Renal cortical epithelial cell (primary cell): ENCODE measurements at places on chromosomes 2 and 18. TPM values are rescaled to one million over a fixed set of nuclear protein-coding genes. Genes with fewer than 3 reads are reported as not detected.

Gene MEP1B
- not detected in 2 replicates for total RNA-seq

Gene ELMOD3
- total RNA-seq: 17.5 and 18.6 TPM in 2 replicates

Gene DAW1
- total RNA-seq: 1.5 and 14.1 TPM in 2 replicates

Gene G6PC2
- not detected in 2 replicates for total RNA-seq

DNA sequence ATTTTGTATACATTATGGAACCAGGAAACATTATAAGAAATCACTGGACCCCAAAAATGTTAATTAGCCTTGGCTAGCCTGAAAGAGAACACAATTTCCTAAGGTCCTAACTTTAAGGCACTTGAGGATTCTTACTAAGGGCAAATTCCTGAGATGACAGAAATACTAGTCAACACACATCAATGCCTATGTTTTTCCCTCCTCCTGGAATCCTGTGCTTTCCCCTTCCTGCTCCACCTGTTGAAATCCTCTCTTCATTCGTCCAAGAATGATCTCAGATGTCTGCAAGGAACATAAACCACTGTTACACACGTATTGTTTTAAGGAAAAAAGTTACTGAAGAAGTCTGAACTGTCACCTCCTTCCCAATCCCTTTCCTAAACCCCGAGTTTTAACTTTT is 21.2 kb upstream of the DARS1 start:
- DNase-seq: peak; percentile 93

DNA sequence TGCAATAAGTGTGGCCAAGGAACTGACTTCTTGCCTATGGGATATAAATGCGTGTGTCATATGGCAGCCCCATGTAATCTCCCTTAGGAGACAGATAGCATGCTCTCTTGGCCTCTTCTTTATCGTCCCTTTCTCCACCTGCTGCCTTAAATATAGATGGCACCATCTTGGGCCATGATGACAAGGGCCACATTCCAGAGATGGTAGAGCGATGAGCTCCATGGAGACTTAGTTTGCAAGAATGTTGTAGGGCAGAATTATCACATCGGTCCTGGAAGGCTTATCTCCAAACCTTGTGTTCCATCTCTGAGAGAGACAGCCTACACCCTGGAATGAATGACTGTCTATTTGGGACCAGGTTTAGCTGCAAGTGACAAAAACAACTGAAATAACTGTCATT is 536.7 kb downstream of the TNS1 start:
- no peak for DNase-seq

DNA sequence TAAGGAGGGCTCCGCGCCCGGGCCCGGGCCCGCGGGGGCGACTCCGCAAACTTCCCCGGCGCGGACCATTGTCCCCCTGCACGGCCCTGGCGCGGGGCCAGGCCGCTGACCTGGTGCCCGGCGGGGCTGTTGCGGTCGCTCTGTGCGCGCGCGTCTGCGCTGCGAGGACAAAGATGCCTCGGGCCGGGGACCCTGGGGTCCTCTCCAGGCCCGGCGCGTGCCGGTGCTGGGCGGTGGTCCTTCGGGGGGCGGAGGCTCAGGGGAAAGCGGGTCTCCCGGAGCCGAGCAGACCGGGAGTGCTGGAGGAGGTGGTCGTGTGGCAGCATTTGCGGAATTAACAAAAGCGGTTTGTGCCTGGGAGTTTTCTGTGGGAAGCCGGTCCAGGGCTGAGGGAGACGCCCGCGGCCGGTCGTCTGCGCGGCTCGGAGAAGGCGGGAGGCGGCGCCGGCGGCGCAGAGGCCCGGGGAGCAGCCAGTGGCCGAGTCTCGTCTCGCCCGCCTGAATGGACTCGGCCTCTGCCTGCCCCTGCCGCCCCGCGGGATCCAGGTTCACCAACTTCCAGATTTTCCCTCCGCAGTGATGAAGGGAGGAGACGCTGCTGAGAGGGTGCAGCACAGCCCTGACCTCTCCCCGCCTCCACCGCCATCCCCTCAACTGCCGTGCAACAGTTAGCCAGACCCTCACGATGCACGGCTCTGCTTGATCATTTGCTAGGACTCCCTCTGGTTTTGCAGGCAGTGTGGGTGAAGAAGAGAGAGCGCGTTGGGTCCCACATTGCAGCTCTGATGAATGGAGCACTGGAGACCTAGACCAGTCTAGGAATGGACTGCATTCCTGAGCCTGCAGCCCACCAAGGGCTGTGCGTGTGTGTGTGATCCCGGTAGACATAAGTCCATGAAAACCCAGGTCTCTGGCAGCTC is 705 bp downstream of the EFR3B start:
- DNase-seq: no peak

DNA sequence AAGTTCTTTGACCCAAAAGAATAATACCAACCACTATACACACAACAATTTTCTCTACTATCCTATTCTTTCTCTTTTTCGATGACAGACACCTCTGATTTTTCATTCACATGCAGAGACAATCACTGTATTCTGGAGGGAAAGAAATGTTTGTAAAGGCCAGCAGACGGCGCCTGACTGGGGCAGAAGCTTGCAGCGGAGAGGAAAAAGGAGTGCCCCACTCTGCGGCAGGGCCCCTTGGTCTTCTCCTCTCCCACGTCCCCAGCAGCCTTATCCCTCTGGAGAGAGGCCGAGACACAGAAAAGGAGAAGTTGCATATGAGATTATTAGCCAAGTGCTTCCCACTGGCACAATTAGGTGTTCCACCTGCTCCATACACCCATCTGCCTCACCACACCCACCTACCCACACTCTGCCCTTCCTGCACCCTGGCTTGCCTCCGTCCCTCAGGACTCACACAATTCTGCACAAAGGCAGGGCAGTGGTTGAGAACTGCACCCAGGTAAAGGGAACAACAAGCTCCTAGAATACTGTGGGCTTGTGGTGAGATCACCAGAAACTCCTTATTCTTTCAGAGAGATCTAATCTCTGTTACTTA is 687.3 kb downstream of the NRXN1 start:
- DNase-seq: no peak

DNA sequence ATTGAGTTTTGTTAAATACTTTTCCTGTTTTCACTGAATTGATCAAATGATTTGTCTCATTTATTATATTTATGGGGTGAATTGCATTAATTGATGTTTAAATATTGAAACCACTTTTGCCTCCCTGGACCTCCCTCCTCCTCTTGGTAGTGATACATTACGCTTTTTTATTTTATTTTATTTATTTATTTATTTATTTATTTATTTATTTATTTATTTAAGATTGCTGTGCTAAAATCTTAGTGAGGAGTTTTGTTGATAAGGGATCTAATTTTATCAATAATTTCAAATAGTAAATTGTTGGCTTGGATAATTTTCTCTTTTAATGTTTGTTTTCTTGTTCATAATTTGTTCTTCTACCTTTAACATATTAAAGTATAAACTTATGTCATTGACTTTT is 1281.0 kb upstream of the NXPH2 start:
- DNase-seq: no peak

DNA sequence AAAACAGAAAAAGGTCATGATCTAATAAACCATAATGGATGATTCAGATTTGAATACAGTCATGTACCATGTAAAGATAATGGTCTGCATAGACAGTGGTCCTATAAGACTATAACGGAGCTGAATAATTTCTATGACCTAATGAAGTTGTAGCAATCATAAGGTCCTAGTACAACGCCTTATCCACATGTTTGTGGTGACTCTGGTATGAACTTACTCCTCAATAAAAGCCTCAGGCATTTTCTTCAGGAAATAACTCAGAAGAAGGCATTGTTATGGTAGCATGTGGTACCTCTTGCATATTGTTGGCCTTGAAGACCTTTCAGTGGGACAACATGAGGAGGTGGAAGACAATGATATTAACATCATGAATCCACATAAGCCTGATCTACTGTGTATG is 883.3 kb downstream of the CNTNAP5 start:
- peak; percentile 15 for DNase-seq

- DNase-seq: no peak
These were observed 113.5 kb downstream of the CRIM1 start for GRCh38 chr2:36469106-36469477.

DNA sequence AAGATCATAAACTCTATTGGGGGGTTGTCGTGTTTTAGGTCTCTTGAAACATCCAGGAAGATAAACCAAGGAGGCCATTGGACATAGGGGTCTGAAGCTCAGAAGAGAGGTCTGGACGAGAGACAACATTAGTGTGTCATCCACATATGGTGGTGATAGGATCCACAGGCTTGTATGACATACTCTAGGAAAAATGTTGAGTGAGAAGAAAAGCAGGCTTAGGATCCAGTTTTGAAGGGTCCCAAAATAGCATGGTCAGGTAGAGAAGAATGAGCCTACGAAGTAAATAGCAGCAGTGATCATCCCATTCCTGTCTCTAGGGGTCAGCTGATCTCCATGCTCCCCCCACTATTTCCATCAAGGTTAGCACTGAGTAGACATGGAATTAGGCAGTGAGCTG is 166.8 kb downstream of the ANKRD30B start:
- no peak for DNase-seq

DNA sequence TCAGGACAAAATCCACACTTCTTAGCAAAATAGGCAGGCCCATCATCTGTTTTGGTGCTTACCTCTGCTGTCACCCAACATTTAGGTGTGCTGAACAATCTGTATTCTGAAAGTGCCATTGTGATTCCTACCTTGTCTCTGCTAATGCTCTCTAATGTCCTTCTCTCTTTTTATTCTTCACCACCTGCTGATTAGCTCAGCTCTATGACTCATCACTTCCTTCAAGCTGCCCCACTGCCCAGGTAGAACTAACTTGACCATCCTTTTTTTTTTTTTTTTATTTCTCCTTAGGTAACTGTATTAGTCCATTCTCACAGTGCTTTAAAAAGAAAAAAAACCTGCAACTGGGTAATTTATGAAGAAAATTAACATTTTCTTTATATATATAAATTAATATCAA is 478.7 kb upstream of the POU3F3 start:
- DNase-seq: peak; percentile 38

DNA sequence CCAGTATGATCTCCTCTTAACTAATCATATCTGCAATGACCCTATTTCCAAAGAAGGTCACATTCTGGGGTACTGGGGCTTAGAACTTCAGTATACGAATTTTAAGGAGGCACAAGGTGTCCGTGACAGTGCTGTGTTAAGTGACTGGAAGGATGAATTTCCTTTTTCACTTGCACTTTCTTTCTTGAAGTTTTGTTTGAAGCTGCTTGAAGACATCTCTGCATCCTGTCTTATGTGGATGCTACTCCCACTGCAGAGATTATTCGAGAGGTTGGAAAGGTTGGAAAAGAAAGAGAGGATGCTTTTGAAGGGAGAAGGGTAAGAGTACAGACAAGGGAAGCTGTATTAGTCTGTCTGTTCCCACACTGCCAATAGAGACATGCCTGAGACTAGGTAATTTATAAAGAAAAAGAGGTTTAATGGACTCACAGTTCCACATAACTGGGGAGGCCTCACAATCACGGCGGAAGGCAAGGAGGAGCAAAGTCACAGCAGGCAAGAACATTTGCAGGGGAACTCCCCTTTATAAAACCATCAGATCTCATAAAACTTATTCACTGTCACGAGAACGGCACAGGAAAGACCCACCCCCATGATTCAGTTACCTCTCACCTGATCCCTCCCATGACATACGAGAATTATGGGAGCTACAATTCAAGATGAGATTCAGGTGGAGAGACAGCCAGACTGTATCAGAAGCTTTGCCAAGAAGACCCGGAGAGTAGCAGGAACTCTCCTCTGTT is 3.6 kb upstream of the RNF144A start:
- DNase-seq: no peak
